Activated naive CD8-positive, alpha-beta T cell treated with anti-CD3 and anti-CD28 coated beads, Interleukin-2, amount 10 ng/mL, durations not matched to agents 7 days and 5 days (primary cell): ENCODE measurements at places on chromosomes 2 and 18. TPM values are rescaled to one million over a fixed set of nuclear protein-coding genes. Genes with fewer than 3 reads are reported as not detected.

The ZNF385B gene
- not detected for total RNA-seq

DNA sequence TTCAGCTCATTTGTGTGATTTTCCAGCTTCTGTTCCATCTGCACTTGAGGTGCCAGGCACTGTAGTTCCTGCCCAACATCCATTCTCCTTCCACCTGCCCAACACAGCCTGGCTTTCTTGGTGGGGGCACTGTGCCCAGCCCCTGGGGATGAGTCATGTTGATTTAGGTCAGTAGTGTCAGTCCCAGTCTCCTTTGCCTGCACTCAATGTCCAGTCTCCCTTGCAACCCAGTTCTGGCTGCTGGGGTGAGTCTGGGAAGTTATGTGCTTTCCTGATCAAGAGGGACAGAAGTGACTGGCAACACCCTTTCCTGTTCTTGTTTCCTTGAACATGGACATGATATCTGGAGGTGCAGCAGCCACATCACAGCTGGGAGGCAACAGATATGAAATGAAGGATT is 1.5 kb upstream of the ASB18 start:
- DNase-seq = no peak

The REG1A gene
- total RNA-seq = not detected

DNA sequence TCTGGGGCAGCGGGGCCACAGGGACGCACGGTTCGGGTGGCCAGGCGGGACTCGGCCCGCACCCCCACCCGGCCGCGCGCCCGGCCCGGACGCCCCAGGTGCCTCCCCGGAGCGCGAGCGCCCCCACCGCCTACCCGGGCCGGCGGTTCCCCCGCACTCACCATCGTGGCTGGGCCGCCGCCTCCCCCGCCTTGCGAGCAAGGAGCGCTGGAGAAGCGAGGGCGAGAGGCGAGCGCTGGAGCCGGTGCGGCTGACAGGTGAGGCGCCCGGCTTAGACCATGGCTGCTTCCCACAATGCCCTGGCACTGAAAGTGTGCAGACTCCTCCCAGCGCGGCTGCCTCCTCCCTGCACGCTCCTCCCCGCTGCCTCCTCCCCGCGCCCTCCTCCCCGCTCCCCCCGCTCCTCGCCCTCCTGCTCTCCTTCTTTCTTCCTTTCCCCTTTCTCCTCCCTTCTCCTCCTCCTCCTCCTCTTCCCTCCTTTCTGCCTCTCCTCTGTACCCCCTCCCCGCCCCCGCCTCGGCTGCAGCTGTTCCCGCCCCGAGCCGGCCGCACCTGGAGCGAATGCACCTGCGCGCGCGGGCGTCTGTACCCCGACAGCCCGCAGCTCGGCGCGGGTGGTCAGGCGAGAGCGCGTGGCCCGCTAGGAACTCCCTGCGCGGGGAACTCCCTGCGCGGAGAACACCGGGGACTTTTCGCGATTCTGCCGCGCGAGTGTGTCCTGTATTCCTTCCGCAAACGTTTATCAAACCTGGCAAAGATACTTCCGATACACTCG is at the start of gene AP1S3:
AP1S3 (minus strand) TSS at position 296 of the 775 bp plus-strand sequence; CDS start at position 164, 132 bp downstream.
- peak; percentile 77 for DNase-seq
